ENCODE measurements at places on chromosomes 3 and 15.

GRCh38 chr3:73786321-73786807 lies 161.6 kb upstream of the PDZRN3 start:
- no peaks in the 10 kb centered on the region for H3K36me3 ChIP-seq
- H3K27me3 ChIP-seq: no peaks in the 10 kb centered on the region
- no peak for DNase-seq
- no peak overlapping the region for H3K4me3 ChIP-seq

GRCh38 chr15:69767191-69767590 lies 314.6 kb downstream of the RPLP1 start:
- no peak overlapping the region for H3K4me3 ChIP-seq
- H3K4me1 ChIP-seq: no peaks in the 10 kb centered on the region
- H3K27me3 ChIP-seq: no peaks in the 10 kb centered on the region
- no peak for DNase-seq
- H3K27ac ChIP-seq: no peak overlapping the region

DNA sequence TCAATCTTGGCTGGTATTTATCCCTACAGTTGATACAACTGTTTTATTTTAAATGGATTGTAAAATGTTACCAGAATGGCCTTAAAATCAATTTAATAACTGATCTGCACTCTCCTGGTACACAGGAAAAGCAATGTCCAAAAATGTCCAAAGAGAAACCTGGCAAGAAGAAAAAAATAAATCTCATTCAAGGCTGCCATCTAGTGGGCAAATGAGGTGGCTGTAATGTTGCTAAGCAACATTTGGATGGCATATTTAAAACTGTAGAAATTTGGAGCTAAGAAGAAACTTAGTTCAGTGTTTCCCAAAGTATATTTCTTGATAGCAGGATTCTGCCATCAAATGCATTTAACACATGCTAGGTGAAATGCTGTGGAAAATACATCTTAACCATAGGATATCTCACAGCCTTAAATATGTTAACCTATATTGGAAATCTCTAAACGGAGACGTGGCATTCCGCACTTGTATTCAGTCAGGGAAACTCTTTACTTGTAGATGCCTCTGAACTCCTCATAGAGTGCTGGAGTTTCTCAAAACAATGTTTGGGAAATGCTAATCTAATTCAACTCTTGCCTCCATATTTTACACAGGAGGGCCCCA lies 216.8 kb downstream of the ERC2 start:
- H3K36me3 ChIP-seq: no peaks in the 10 kb centered on the region
- H3K27me3 ChIP-seq: no peaks in the 10 kb centered on the region
- H3K4me1 ChIP-seq: no peaks in the 10 kb centered on the region
- no peak overlapping the region for H3K27ac ChIP-seq

GRCh38 chr3:45199837-45200648 lies 26.0 kb downstream of the TMEM158 start:
- no peaks in the 10 kb centered on the region for H3K36me3 ChIP-seq
- no peak overlapping the region for H3K4me3 ChIP-seq
- DNase-seq: peak; percentile 78
- no peak overlapping the region for H3K27ac ChIP-seq
- H3K4me1 ChIP-seq: peaks cover 3% of the 10 kb centered on the region

DNA sequence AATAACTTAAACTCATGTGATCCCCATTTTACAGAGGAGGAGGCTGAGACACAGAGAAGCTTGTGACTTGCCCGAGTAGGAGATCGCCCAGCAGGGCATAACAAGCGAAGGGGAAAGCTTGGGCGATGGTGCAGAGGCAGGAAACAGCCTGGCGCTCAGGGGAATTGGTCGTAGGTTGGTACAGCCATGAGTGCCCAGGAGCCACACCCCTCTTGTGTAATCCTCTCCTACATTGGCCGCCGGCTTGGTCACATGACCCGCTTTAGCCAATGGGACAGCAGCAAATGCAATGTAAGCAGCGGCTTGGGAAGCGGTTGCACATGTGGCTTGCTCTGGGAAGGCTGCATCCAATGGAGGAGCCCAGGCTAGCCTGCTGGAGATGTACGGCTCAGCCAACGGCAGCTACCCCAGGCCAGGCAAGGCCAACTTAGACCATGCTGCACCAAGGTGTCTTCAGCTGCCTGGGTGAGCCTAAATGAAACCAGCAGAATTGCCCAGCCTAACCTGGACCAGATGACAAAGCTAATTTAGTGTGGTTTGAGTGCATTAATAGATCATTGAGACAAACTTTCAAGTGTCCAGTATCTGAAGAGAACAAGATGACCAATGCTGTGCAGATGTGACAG lies 50.3 kb upstream of the SLC6A6 start:
- no peaks in the 10 kb centered on the region for H3K36me3 ChIP-seq
- no peak for DNase-seq
- no peaks in the 10 kb centered on the region for H3K27me3 ChIP-seq
- no peak overlapping the region for H3K4me3 ChIP-seq
- no peaks in the 10 kb centered on the region for H3K4me1 ChIP-seq

- no peaks in the 10 kb centered on the region for H3K4me1 ChIP-seq
- no peak for DNase-seq
- no peak overlapping the region for H3K4me3 ChIP-seq
- no peaks in the 10 kb centered on the region for H3K27me3 ChIP-seq
- H3K27ac ChIP-seq: no peak overlapping the region
Observed at GRCh38 chr15:35727627-35728026, 181.7 kb upstream of the DPH6 start.

DNA sequence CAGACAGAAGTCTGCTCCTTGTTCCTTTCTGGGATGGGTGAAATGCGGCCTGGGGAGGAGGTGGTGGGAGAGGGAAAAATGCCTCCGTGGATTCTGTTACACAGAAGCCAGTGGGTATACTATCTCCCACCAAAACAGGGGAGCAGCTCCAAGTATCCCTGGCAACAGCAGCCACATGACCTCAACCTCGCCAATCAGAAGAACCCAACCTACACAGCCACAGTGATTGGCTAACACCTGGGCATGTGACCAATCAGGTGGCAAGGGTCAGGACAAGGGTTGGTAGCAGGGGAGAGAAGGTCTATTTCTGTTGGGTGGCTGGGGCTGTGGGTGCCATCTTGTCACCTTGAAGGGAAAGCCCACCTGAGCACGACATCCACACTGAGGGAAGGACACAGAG lies 9.1 kb upstream of the ACAD9 start:
- no peaks in the 10 kb centered on the region for H3K36me3 ChIP-seq
- H3K27me3 ChIP-seq: peaks cover 3% of the 10 kb centered on the region
- no peak overlapping the region for H3K27ac ChIP-seq

- H3K4me3 ChIP-seq: no peak overlapping the region
- H3K27ac ChIP-seq: no peak overlapping the region
- no peaks in the 10 kb centered on the region for H3K36me3 ChIP-seq
- no peak for DNase-seq
- no peaks in the 10 kb centered on the region for H3K4me1 ChIP-seq
- H3K27me3 ChIP-seq: no peaks in the 10 kb centered on the region
Observed at GRCh38 chr15:67319961-67320360, 65.4 kb downstream of the IQCH start.

- H3K27me3 ChIP-seq: no peaks in the 10 kb centered on the region
- H3K27ac ChIP-seq: no peak overlapping the region
- no peak overlapping the region for H3K4me3 ChIP-seq
- no peaks in the 10 kb centered on the region for H3K4me1 ChIP-seq
Observed at GRCh38 chr3:152540120-152540519, 271.4 kb downstream of the MBNL1 start.

GRCh38 chr3:157232141-157232540 lies 72.2 kb upstream of the CCNL1 start:
- no peak overlapping the region for H3K4me3 ChIP-seq
- no peaks in the 10 kb centered on the region for H3K4me1 ChIP-seq
- DNase-seq: no peak
- no peaks in the 10 kb centered on the region for H3K27me3 ChIP-seq
- H3K27ac ChIP-seq: no peak overlapping the region

DNA sequence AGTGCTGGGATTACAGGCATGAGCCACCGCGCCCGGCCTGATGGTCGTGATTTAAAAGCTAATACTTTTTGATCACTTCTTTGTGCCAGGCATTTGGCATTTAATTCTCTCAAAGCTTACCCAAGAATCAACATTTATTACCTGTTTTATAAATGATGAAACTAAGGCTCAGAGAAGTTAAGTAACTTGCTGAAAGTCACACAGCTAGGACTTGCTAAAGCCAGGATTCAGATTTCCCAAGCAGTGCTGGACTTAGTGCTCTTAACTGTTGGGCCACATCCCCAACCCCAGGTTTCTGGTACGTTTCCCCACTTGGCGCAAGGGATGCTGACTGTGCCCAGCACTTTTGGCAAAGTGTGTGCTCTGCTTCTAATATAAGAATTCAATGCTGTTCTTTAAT lies 10.5 kb downstream of the GRK7 start:
- H3K4me3 ChIP-seq: no peak overlapping the region
- H3K36me3 ChIP-seq: no peaks in the 10 kb centered on the region
- no peaks in the 10 kb centered on the region for H3K4me1 ChIP-seq
- no peak overlapping the region for H3K27ac ChIP-seq
- DNase-seq: no peak

DNA sequence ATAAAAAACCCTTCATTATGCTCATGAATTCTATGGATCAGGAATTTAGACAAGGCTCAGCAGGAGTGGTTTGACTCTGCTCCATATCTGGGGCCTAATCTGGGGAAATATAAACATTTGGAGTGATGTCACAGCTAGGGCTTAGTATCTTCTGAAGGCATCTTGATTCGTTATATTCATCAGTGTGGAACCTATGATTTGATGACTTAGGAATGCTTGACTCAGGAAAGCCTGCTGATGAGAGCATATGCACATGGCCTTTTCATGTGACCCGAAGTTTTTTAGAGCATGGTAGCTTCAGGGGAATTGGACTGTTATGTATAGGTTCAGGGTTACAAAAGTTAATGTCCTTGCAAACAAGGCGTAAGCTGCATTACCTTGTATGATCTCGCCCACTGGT lies 184.9 kb upstream of the LRRC3B start:
- no peaks in the 10 kb centered on the region for H3K27me3 ChIP-seq
- H3K27ac ChIP-seq: no peak overlapping the region
- no peaks in the 10 kb centered on the region for H3K36me3 ChIP-seq
- no peaks in the 10 kb centered on the region for H3K4me1 ChIP-seq
- no peak overlapping the region for H3K4me3 ChIP-seq
- DNase-seq: no peak

- H3K27ac ChIP-seq: no peak overlapping the region
- peaks cover 8% of the 10 kb centered on the region for H3K27me3 ChIP-seq
- no peaks in the 10 kb centered on the region for H3K36me3 ChIP-seq
- H3K4me1 ChIP-seq: peaks cover 17% of the 10 kb centered on the region
Observed at GRCh38 chr3:194330160-194330559, 21.0 kb downstream of the CPN2 start.

- H3K4me1 ChIP-seq: peaks cover 4% of the 10 kb centered on the region
- H3K4me3 ChIP-seq: peak overlapping the region; percentile 63
Observed at GRCh38 chr15:90266061-90266431, 574 bp downstream of the NGRN start.

- H3K27me3 ChIP-seq: no peaks in the 10 kb centered on the region
- no peaks in the 10 kb centered on the region for H3K4me1 ChIP-seq
- DNase-seq: no peak
- H3K4me3 ChIP-seq: no peak overlapping the region
Observed at GRCh38 chr3:108441071-108441507, 69.3 kb downstream of the MYH15 start.

DNA sequence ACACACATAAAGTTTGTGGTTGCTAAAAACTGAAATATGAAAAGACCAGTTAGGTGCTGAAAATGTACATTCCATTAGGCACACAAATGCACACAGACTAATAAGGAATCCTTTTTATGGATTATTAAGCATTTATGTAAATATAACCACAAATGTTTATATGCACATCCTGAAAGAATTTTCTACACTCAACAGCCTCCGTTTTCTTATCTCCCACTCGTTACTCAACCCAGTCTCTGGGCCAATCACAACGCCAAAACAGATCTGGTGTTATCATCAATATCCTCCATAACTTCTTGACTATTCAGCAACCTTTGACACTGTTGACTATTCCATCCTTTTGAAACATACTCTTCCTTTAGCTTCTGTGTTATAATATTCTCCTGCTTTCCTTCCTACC lies 136.4 kb downstream of the ATP8B4 start:
- H3K27me3 ChIP-seq: no peaks in the 10 kb centered on the region
- no peaks in the 10 kb centered on the region for H3K36me3 ChIP-seq
- no peak for DNase-seq
- no peak overlapping the region for H3K4me3 ChIP-seq
- H3K4me1 ChIP-seq: no peaks in the 10 kb centered on the region

GRCh38 chr15:29776859-29777258 lies 45.4 kb downstream of the TJP1 start:
- no peak overlapping the region for H3K4me3 ChIP-seq
- no peaks in the 10 kb centered on the region for H3K4me1 ChIP-seq
- H3K27me3 ChIP-seq: no peaks in the 10 kb centered on the region
- no peaks in the 10 kb centered on the region for H3K36me3 ChIP-seq

GRCh38 chr3:105747060-105747541 lies 121.7 kb downstream of the CBLB start:
- H3K36me3 ChIP-seq: peaks cover 8% of the 10 kb centered on the region
- H3K27ac ChIP-seq: no peak overlapping the region
- H3K4me3 ChIP-seq: no peak overlapping the region
- no peaks in the 10 kb centered on the region for H3K4me1 ChIP-seq
- H3K27me3 ChIP-seq: no peaks in the 10 kb centered on the region

- DNase-seq: no peak
- no peak overlapping the region for H3K4me3 ChIP-seq
- H3K4me1 ChIP-seq: peaks cover 9% of the 10 kb centered on the region
- no peaks in the 10 kb centered on the region for H3K36me3 ChIP-seq
- H3K27me3 ChIP-seq: peaks cover 8% of the 10 kb centered on the region
Observed at GRCh38 chr3:44223299-44223698, 18.4 kb upstream of the TOPAZ1 start.

DNA sequence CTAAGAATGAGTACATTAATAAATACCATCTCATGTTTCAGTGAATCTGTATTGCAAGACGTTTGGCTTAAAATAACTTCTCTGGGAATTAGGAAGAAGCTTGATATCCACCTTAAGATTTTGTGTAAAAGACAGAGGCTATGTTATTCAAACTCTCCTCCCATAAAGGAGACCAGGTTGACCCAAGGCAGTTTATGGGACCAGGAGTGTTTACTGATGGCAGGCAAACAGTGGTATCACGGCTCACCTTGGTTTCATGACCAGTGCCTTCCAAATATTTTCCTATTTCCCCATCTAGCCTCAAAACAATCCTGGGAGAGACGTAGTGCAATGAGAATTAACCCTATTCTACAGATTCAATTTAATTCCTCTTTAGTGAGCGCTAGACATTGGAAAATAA lies 90.2 kb upstream of the SNTN start:
- no peak overlapping the region for H3K27ac ChIP-seq
- H3K4me1 ChIP-seq: no peaks in the 10 kb centered on the region
- H3K27me3 ChIP-seq: no peaks in the 10 kb centered on the region

DNA sequence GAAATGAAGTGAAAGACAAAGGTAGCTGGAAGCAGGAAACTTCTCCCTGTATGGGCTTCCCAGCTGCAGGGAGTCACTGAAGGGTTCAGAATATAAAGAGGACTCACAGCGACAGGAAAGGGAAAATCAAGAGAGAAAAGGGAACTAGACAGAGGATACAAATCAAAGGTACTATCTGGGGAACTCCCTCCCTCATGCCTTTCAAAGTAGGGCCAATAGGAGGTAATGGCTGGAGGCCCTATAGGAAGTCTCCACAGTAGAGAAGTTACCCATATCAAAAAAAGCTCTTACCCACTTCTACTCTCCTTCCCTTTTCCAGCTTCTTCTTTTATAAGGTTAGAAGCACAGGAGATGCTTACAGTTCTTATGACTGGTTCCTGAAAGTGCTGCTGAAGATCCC lies 43.5 kb downstream of the FMN1 start:
- peak overlapping the region; percentile 21 for H3K27ac ChIP-seq
- no peaks in the 10 kb centered on the region for H3K36me3 ChIP-seq
- DNase-seq: peak; percentile 17
